ENCODE measurements at places on chromosomes 4 and X.

DNA sequence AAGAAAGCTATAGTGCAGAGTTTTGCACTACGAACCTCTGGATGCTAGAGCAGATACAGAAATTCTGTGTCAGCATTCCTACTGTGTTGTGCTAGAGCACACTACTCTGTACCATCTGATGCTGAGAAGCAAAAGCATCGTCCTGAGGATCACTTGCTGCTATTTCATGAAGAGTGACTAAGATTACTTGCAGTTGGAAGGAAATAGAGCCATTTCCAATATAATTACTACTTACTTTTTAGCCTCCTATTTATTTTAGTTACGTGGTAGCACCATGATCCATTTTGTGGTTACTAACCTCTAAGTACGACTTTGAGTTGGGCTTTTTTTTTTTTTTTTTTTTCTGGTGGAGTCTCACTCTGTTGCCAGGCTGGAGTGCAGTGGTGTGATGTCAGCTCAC is 226.7 kb downstream of the PALLD start:
- DNase-seq, result no peak

DNA sequence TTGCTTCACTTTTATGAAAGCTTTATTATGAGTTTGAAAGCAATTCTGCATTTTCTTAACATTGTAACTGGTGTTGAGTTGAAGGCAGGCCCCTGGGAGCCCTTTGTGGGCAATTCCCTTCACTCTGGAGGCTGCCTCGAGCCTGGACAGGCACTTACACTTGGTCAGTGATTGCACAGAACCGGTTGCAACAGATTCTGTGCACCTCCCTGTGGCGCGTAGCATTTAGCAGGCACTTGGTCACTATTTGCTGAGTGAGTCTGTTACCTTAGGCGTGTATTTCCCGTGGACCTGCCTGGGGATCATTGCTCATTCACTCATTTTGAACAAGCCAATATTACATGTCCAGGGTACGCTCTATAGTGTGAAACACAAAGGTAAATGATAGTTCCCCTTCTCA is 80.4 kb downstream of the PTTG2 start:
- DNase-seq, result no peak

DNA sequence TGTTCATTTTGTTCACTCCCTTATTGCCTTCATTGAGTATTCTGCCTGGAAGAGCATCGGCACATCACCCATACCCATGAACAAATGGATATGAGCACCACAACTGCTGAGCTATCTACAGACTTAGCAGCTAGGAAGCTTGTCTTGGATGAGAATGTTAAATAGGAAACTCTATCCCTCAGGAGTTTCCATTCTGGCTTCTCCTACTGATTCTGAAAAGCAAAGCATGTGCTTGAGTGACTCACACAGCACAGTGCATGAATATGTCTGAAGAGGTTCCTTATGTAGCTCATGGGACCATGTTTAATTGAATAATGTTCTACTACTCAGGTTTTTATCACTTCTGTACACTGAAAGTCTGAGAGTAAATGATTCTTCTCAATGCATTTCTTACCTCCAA is 57.3 kb upstream of the MXRA5 start:
- no peak for DNase-seq

DNA sequence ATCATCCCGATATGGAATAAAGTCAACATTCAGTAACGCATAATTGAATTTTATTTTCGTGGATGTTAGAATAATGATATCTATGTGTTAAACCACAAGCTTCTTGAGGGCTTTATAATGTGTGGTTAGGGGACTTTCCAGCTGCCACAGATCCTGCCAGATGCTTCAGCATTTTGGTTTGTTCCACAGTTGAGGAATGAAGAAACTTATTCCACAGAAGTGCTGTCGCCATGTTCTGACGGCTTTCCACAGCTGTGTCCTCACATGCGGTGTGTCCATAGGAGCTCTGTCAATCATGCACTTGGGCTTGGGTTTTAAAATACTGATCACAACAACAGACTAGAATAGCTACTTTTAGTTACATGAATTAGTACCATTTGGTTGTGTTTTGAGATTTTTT is 411.9 kb downstream of the TRIML1 start:
- no peak for DNase-seq

- peak; percentile 19 for DNase-seq
Observed at GRCh38 chrX:137432609-137433008, 133.3 kb upstream of the ZIC3 start.

DNA sequence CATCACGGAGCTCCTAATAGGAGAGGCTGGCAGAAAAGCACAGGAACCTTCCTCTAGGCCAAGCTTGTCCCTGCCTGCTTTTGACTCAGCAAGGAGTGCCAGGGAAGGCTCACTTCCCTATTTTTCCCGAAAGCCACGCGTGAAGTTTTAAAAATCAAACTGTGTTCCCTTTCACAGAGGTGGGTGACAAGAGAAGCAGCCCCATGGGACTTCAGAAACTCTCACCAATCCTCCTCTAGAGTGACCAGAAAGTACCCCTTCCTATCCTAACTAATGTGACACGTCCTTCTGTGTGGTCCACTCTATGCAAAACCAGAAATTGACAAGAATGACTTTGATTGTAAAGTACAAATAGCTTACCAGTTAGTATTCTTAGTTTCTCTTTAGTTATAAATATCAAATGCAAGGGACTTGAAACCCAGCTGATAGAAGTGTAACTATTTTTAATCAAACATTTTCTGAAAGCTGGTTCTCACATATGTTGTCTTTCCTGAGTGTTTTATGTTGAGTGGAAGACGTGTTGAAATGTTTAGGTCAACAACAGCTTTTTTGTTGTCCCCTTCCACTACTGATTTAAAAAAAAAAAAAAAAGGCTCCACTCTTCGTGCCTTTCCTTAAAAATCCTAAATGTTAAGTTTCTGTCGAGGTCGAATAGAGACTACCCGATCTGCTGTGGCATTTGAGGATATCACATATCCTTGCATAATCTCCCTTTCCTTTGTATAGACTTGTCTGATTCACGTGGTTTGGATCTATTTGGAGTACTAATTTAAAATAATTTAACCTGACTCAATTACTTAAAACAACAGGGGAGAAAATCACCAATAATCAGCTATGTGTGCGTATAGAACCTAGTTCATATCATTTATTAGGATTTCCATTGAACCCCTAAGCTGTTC is 42.1 kb downstream of the NFKB1 start:
- no peak for DNase-seq

GRCh38 chr4:152172146-152172545 is 363.7 kb downstream of the FBXW7 start:
- DNase-seq, result no peak

GRCh38 chr4:120354381-120354780 is 287.7 kb upstream of the MAD2L1 start:
- DNase-seq, result no peak

GRCh38 chr4:112170451-112170993 is 25.3 kb downstream of the FAM241A start:
- no peak for DNase-seq

GRCh38 chr4:74524985-74525384 is 80.0 kb downstream of the AREG start:
- DNase-seq, result no peak

DNA sequence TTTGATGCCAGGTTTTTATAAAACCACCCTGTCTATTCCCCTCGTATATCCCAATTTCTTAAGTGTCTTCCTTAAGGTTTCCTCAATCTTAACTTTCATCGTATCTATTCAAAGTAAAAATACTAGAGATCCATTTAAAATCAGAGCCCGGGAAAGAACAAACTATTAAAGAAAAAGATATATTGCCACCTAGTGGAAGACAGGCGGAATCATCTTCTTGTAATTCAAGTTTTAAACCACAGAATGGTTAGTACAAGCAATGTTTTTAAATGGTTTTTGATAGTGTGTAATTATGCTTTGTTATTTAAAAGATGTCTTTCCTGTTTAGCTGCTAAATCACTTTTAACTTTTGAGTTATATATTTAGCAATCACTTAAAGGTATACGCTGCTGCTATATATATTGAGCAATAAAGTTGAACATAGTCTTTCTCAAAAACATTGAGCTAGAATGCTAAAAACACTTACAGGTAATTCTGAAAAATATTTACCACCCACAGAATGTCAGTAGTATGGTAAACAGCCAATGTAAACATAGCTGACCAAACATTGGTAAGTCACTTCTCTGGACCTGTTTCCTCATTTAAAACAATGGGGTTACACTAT is 18.2 kb downstream of the PRDM8 start:
- DNase-seq, result no peak

DNA sequence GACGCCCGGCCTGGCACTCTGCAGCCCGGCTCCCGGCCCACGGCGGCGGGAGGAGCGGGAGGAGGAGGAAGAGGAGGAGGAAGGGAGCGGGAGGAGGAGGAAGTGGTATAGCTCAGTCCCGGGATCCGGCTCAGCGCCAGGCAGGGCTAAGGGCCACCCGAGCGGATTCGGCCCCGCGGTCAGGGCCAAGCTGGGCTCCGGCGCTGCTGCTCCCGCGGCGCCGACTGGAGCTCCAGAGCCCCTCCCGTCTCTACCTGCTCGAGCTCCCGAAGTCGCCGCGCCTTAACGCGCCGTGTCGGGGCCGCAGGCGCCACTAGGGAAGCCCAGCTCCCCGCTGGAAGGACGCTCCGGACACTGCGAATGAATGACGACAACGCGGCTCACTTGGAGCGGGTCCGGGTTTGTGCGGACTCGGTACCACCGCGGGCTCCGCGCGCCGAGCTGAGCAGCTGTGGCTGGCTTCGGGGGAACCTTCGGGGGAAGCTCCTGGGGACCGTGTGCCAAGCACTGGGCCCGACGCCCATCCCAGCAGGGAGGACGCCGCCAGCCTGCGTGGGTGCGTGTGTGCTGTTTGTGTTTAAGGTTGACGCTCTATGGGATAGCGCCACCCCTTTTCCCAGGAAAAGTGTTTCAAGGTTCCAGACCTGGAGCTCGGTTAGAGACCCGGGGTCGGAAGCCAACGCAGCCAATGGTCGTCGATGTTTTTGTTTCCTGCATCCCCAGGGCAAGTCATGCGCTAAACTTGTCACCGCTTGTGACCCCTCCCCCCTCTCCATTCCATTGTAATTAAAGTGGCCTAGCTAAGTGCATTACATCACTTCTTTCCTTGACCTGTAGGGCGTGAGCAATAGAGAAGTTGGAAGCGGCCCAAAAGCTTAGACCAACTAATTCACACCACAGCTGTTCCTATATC is at the start of gene TBC1D9:
TSS of gene TBC1D9 (minus strand) at position 67 of the 913 bp plus-strand sequence. CDS start 340 bp downstream, outside the sequence.
- DNase-seq, result peak; percentile 4

GRCh38 chr4:171022824-171023230 is 790.4 kb upstream of the GALNTL6 start:
- no peak for DNase-seq

GRCh38 chrX:64229154-64229553 is 1.3 kb downstream of the ASB12 start:
- no peak for DNase-seq

DNA sequence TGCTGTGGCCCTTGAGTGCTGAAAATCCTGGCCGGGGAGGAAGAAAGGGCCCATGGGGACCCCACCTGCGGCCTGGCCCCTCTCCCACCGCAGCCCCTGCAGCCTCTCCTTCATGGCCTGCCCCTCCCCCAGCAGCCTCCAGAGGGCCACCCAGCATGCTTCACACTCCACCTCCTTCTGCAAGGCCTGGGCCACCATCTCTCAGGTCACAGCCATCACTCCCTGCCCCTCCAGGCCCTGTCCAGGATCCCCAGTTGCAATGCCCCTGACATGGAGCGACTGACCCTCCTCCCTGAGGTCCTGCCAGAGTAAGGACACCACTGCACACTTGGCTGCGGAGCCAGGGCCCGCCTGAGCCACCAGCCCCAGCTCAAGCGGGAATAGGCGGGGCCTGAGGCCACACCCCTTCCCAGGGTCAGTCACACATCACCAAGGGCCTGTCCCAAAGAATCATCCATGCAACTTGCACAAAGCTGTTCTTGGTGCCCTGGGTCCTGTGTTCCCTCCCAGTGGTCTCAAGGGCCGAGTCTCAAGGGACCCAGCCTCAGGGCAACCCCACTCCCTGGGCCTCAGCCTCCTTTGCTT is 32.9 kb downstream of the CCNQ start:
- DNase-seq, result no peak

DNA sequence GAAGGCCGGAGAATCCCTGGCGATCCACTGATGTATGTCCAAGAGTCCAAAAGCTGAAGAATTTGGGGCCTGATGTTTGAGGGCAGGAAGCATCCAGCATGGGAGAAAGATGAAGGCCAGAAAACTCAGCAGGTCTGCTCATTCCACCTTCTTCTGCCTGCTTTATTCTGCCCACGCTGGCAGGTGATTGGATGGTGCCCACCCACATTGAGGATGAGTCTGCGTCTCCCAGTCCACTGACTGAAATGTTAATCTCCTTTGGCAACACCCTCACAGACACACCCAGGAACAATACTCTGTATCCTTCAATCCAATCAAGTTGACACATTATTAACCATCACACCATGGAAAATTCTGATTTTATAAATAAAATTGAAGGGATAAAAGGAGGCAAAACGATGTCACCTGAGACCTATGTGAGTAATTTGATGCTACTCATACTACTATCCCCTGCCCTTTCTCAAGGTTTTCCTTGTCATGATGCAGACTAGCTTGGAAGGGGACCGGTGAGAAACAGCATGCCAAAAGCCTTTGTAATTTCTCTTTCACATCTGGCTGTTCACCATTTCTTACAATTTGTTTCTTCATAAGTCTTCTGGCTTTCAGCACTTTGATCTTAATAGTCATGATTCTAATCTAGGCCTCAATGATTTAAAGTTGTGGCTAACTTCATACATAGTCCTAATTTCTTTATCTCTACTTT is 9.7 kb upstream of the PYURF start:
- DNase-seq, result no peak

- no peak for DNase-seq
Observed at GRCh38 chr4:176839656-176840055, 46.9 kb upstream of the VEGFC start.

- DNase-seq, result no peak
Observed at GRCh38 chr4:176011529-176011928, 54.1 kb upstream of the WDR17 start.

- no peak for DNase-seq
Observed at GRCh38 chr4:68589790-68590189, 13.7 kb upstream of the UGT2B17 start.

- no peak for DNase-seq
Observed at GRCh38 chr4:13240066-13240465, 244.1 kb downstream of the RAB28 start.

GRCh38 chr4:79652738-79653137 is 244.7 kb upstream of the GK2 start:
- DNase-seq, result no peak

- no peak for DNase-seq
Observed at GRCh38 chr4:36053930-36054329, 190.4 kb downstream of the ARAP2 start.

- no peak for DNase-seq
Observed at GRCh38 chr4:1967512-1968149, 41.1 kb downstream of the NELFA start.

- DNase-seq, result no peak
Observed at GRCh38 chrX:10173331-10173900, 16.6 kb downstream of the CLCN4 start.

GRCh38 chrX:16771483-16772398 is 14.5 kb upstream of the TXLNG start:
- DNase-seq, result no peak
